H1 (cell line): ENCODE measurements at places on chromosomes 6 and 20.

GRCh38 chr6:151073146-151073545 lies 166.6 kb upstream of the AKAP12 start:
- DNase-seq = no peak

DNA sequence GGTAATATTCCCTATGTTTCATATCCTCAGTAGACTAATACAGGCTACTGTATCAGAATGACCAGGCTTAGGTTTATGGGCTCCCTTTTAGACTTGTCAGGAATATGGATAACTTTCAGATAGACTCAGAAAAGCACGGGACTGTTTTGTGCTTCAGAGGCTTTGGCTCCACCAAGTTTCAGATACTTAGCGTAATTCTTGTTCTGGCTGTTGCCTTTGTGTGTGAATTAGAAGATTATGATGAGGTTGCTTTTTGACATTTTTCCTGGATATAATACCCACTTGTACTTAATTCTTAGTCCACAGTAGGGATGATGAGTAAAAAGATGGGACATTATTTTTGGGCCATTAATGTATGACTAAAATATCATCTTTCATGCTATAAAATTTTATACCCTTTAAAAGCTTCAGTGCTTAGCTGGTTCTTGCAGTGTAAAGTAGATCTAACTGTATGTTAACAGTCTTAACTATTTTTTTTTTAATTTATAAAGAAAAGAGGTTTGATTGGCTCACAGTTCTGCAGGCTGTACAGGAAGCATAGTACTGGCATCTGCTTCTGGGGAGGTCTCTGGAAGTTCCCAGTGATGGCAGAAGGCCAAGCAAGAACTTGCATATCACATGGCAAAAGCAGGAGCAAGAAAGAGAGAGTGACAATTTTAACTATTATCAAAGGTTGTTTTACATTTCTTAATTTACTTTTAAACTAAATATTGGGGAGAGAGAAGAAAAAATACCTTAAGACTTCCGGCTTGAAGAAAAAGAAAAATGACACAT lies 120.7 kb downstream of the ZFAND3 start:
- DNase-seq = no peak

DNA sequence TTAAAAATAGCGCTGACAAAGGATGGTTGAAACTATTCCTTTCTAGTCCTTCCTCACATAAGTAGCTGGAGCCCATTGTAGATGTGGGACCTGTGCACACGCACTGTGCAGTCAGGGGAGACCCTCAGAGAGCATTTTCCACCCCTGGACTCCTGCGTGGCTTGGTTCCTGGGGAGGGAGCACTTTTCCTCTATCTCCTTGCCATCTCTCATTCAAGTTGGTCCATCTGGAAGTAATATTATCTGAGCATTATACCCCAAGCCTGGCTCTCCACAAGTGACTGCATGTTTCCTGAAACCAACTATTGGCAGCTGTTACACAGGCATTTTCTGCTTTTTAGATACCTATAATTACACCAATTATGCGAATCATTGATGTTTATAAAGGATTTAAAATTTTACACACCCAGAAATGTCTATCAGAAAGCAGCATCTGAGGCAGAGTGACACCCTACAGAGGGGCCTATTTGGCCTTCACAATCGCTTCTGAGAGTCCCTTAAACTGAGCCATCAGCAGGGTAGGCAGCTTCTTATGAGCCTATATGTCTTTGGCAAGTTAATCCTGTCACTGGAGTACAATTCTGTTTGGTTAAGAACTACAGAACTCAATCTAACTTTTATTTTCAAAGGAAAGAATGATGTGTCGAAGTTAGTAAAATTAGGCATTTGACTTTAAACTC lies 18.7 kb downstream of the SOX4 start:
- no peak for DNase-seq

DNA sequence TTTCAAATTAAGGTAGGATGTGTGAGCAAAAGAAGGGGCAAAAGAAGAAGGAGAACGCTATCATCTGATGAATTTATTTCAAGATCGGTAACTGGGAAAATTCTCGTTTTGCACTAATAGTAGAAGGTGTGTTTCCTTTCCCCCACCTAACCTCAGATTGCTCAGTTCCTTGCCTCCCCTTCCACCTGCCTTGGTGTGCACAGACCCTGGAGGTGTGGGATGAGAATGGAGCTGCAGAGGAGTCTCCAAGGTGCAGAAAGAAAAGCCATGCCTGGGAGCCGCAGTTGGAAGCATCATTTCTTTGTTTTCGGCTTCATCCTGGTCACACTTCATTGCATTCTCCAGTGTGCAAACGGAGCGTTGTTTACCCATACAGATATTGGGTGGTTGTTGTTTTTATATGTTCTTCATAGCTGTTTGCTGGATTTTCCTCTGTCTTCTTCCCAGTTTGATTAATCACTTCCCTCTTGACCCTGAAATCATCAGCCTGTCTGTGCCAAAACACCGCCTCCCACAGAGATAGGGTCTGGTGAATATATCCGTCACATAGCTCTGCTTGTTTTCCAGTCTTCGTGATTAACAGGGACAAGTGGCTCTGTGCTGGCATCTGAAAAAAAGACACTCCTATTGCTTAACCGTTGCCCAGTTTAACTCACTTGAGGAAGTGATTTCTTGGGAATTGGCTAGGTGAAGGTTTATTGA lies 40.2 kb upstream of the NEDD9 start:
- no peak for DNase-seq

- DNase-seq = no peak
Observed at GRCh38 chr20:18032977-18033892, 24.5 kb downstream of the OVOL2 start.

- no peak for DNase-seq
Observed at GRCh38 chr6:99602520-99603420, 3.9 kb upstream of the PRDM13 start.

GRCh38 chr6:3310703-3311102 lies 52.0 kb downstream of the PSMG4 start:
- no peak for DNase-seq

GRCh38 chr20:51122931-51123658 lies 100.2 kb upstream of the KCNG1 start:
- no peak for DNase-seq

GRCh38 chr6:14210077-14210476 lies 92.5 kb downstream of the CD83 start:
- DNase-seq = no peak

DNA sequence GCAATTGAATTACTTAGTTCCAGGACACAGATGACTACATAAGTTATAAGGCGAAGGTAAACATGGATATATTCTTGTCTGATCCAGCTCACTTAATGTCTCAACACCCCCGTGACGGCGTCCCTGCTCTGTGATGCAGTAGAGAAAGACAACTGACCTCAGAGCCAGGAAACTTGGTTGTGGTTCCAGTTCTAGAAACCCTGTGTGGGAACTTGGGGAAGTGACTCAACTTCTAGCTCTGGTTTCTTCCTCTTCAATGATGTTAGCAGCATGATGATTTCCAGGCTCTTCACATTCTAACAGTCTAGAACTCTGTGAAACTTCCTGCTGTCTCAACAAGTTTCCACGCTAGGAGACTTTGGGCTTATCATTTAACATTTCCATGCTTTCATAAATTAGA lies 18.4 kb downstream of the LAMA4 start:
- no peak for DNase-seq

- DNase-seq = no peak
Observed at GRCh38 chr20:12687476-12687875, 321.3 kb upstream of the SPTLC3 start.

- peak; percentile 25 for DNase-seq
Observed at GRCh38 chr20:61560361-61560853, 308.3 kb downstream of the CDH4 start.

- DNase-seq = no peak
Observed at GRCh38 chr6:138535728-138536455, 36.6 kb upstream of the NHSL1 start.

- no peak for DNase-seq
Observed at GRCh38 chr6:105669232-105669631, 266.4 kb upstream of the PREP start.

DNA sequence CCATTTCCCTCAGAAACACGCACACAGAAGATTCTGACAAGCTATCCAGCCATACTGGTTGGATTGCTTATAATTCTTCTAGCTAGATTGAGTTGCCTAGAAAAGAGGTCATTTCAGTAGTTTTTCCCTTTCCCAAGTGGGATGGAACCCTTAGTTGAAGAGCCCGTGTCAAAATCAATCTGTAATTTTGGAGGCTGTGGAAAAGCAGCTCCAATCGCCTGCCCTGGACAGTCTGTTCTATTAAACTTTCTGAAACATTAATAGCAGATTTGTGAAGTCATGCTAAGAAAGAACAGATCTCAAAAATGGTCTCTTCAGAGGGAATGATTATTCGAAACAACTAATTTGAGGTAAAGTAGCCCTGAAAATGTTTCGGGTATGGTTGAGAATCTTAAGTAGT lies 29.3 kb downstream of the TMEM200A start:
- DNase-seq = no peak

GRCh38 chr6:91352878-91353277 lies 766.0 kb upstream of the MAP3K7 start:
- no peak for DNase-seq

DNA sequence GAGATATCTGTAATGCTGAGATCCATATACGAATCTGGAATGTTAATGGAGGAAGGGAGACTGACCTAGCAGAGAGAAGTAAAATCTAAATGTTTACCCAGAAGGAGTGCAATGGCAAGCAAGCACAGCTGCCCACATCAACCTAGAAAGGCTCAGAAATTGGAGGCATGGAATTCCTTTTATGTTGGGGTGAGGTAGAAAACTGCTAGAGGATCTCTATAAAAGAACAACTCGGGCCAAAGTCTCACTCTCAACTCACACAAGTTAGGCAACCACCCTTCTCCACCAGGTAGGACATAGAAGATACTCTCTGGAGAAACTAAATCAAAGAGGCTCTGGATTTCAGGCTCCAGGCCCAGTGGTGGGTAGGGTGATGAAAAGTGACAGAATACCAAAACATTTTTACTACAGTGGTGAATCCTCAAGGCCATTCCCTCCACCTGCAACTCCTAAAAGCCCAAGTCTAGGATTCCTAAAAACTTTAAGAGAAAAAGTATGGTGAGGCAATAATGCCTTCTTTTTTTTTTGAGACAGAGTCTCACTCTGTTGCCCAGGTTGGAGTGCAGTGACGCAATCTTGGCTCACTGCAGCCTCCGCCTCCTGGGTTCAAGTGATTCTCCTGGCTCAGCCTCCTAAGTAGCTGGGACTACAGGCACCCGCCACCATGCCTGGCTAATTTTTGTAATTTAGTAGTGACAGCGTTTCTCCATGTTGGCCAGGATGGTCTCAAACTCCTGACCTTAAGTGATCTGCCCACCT lies 9.5 kb upstream of the ADGRG6 start:
- no peak for DNase-seq

- DNase-seq = no peak
Observed at GRCh38 chr6:53825532-53826321, 30.9 kb downstream of the LRRC1 start.

GRCh38 chr20:58558486-58559367 lies 43.5 kb upstream of the APCDD1L start:
- DNase-seq = no peak

DNA sequence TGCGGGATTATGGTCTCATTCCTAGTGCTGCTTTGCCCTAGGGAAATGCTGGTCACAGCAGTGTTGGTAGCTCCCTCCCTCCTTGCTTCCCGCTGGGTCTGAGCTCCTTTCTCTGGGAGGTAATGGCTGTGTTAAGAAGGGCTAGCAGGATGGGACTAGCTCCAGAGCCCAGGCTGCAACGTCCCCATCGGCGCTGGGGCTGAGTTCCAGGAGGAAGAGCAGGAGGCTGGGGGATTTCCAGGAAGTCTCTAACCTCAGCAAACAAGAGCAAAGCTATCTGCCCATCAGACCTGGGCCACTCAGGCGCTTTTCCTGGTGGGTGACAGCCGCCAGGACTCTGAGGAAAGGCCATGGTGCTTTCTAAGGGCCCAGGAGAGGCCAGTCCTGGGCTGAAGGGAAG lies 174.2 kb downstream of the DLL1 start:
- peak; percentile 39 for DNase-seq

GRCh38 chr20:34403908-34404307 lies 40.8 kb downstream of the ITCH start:
- no peak for DNase-seq

DNA sequence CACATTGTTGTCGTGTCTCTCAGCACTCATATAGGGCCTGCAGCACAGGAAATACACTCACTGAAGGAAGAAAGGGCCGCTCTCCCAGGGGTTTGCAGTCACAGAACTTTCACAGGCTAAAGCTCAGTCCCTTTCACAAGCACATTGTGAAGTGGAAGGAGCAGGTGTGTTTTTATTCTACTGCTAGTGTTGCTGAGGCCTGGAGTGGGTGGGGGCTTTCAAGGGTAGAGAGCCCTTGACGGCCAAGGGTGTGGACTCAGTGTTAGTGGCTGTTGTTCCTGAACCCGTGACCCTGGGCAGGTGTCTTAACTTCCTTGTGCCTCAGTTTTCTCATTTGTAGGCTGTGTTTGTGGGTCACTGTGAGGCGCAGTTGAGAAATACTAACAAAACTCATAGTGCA lies 66.2 kb upstream of the SLC22A1 start:
- no peak for DNase-seq

GRCh38 chr20:56513161-56514150 lies 11.1 kb upstream of the FAM209A start:
- no peak for DNase-seq

DNA sequence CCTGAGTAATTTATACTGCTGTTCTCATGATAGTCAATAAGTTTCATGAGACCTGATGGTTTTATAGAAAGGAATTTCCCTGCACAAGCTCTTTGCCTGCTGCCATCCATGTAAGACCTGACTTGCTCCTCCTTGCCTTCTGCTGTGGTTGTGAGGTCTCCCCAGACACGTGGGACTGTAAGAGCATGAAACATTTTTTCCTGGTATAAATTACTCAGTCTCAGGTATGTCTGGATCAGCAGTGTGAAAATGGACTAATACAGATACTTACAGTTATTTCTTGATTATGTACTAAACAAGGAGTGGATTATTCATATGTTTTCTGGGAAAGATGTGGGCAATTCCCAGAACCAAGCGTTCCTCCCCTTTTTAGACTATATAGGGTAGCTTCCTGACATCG lies 1.9 kb upstream of the TRIM38 start:
- no peak for DNase-seq

DNA sequence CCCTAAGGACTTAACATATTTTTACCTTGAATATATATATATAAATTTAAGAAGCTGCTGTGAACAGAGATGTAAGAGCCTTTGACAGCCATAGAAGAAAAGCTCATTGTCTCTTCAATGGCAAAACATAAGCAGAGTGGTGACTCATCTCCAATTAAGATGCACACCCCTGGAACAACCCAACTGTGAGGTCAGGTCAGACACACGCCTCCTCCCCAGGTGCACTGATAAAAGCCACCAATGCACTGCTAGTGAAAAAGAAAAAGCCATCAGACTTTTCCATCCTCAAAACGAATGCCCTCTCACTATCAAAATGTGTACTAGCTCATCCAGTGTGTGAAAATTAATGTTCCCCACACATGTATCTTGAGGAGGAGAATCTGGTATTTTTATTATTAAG lies 100.1 kb downstream of the SMLR1 start:
- DNase-seq = no peak

GRCh38 chr6:12890171-12890790 lies 173.7 kb downstream of the PHACTR1 start:
- DNase-seq = no peak
